Body of pancreas (tissue), 4 donors: ENCODE measurements at places on chromosomes 16 and 17. TPM values are rescaled to one million over a fixed set of nuclear protein-coding genes. Genes with fewer than 3 reads are reported as not detected.

- DNase-seq = no peak
Measured at GRCh38 chr16:8634991-8635736, 13.7 kb downstream of the METTL22 start.

Gene NBR1
- 16.2 TPM for total RNA-seq

DNA sequence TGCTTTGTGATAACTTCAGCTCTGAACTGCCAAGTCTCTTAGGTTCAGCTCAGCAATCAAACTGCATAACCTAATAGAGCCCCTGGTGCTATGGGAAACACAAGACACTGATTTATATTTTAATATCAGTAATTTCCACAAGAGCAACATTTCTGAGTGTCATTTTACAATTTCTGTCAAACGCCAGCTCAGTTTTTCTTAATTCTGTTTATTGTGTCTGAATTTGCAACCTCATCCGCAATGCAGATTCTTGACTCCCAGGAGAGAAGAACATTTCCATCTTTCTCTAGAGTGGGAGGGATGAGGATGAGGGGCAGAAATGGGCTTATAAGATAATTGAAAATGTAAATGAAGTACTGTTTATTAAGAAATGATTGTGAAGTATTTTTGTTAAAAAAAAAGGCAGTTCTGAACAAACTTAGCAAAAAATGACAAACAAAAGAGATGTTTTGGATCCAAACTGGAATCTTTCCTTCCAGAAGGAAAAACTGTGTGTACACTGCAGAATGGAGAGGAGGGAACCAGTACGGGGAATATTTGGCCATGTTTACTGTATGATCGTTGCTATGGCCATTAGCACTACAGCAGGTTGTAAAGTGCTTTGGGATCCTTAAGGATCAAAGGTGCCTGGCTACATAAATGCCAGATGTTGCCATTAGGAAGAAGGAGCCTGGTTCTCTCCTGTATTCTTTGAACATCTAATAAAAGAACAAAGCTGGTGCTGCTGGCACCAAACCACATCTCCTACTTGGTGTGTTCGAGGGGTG lies 7.4 kb upstream of the PMFBP1 start:
- DNase-seq = no peak

DNA sequence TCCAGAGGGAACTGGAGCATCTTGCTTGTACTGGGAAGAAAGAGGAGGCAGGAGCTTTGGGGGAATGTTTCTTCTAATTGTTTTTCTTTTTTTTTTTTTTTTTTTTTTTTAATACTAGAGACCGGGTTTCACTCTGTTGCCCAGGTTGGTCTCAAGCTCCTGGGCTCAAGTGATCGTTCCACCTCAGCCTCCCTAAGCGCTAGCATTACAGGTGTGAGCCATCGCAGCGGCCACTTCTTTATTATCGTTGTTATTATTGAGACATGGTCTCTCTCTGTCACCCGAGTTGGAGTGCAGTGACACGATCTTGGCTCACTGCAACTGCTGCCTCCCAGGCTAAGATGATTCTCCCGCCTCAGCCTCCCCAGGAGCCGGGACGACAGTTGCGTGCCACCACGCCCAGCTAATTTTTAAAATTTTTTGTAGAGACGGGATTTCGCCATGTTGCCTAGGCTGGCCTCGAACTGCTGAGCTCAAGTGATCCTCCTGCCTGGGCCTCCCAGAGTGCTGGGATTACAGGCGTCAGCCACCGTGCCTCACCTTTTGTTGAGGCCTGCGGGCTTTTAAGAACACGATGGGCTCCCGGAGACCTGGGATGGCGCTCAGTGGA lies 137.3 kb upstream of the GSE1 start:
- DNase-seq = no peak

- DNase-seq = peak; percentile 74
Measured at GRCh38 chr17:7220593-7221277, 997 bp downstream of the ACADVL start.

DNA sequence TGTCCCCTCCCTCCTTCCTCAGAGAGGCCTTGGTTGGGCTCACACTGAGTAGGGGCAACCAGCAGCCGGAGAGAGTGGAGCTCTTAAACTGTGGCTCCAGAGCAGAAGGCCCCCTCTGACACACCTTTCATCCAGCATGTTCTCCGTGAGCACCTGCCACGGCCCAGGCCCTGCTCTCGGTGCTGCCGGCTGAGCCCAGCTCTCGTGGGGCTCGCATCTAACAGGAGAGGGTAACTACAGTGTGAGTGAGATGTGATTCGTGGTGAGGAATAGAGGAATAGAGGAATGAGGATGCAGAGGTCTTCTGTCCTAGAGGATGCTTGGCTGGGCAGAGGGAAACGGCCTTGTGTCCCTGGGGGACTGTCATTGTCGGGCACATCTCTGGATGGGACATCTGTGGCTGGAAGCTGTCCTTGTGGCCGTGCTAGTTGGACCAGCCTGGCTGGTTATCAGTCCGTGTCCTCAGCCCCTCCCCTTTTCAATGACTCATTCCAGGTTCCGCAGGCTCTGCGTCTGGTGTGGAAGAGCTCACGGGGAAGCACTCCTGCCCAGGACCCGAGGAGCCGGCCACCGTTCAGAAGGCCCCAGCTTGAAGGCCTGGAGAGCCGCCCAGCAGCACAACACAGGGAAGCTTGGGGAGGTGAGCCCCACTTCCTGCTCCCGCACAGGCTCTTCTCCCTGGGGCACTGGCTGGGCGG lies 11.9 kb upstream of the DNASE1 start:
- no peak for DNase-seq

Gene TBC1D3G
- total RNA-seq = not detected

- peak; percentile 23 for DNase-seq
Measured at GRCh38 chr17:17075125-17075781, 33.0 kb downstream of the MPRIP start.

- DNase-seq = no peak
Measured at GRCh38 chr17:69430488-69430887, 16.0 kb downstream of the MAP2K6 start.

DNA sequence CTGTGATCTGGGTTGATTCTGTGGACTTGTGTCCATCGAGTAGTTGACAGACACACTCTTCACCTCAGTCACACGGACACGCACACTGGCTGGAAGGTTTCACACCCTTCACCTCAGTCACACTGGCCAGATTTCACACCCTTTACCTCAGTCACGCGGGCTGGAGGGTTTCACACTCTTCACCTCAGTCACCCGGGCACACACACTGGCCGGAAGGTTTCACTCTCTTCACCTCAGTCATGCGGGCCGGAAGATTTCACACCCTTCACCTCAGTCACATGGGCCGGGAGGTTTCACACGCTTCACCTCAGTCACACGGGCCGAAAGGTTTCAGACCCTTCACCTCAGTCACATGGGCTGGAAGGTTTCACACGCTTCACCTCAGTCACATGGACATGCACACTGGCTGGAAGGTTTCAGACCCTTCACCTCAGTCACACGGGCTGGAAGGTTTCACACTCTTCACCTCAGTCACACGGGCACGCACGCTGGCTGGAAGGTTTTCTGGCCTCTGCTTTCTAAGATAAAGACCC lies 96.2 kb downstream of the PGS1 start:
- no peak for DNase-seq

DNA sequence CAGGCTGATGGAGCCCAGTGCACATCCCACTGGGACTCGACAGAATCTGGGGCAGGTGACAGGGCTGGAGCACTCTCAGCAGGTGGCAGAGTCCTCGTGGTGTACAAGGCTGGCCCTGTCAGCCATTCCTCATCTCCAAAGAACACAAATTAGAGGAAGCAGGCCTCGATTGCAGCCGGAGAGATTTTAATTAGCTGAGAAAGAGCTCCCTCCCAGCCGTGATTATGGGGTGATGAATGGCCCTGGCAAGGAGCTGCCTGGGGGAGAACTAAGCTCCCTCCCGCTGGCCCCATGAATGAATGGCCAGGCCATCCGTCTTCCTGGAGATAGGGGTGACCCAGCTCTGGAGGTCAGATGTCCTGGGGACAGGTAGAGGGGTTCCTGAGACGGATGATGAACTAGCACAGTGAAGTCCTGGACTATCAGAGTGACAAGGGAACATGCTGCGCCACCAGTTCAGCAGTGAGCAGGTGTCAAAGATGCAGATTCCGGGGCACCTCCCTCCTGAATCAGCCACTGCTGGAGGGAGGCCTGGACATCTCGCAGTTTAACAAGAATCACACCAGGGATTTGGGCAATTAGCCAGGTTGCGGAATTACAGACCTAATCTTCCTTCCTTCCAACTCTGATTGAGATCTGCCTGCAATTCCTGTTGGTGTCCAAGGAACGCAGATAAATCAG lies 35.5 kb downstream of the PIMREG start:
- DNase-seq = no peak

GRCh38 chr16:70728150-70728549 lies 42.3 kb upstream of the MTSS2 start:
- DNase-seq = no peak

Gene UTP4
- 12.2 TPM for total RNA-seq

- DNase-seq = no peak
Measured at GRCh38 chr16:86033016-86033474, 134.1 kb downstream of the IRF8 start.

Gene MRPL58
- 16.9 TPM for total RNA-seq

- peak; percentile 63 for DNase-seq
Measured at GRCh38 chr17:39653662-39654331, 11.4 kb upstream of the TCAP start.

DNA sequence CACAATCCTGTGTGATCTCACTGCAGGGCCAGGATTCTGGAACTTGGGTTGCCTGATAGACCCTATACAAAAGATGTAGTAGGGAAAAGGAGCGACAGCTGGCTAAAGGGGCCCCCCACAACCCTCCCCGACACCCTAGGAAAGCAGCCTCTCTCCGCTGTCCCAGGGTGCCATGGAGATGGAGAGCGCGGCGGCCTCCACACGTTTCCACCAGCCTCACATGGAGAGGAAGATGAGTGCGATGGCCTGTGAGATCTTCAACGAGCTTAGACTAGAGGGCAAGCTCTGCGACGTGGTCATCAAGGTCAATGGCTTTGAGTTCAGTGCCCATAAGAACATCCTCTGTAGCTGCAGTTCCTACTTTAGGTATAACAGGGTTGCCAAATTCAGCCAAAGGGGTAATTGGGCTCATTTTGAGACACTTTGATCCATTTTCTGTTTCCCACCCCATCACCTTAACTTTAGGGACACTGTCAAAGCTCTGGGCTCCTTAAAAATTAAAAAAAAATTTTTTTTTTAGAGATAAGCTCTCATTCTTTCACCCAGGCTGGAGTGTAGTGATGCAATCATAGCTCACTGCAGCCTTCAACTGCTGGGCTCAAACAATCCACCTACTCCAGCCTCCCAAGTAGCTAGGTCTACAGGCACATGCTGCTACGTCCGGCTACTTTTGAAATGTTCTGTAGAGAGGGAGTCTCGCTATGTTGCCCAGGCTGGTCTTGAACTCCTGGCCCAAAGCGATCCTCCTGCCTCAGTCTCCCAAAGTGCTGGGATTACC lies at the start of gene KLHL10:
Gene KLHL10, plus strand, starts transcription at position 65 of the 778 bp plus-strand sequence. Its CDS starts 108 bp downstream, at position 173.
- no peak for DNase-seq
